ENCODE measurements at places on chromosomes 1 and 21. TPM values are rescaled to one million over a fixed set of nuclear protein-coding genes. Genes with fewer than 3 reads are reported as not detected.

- no peak for DNase-seq
These were observed 127.3 kb downstream of the HHIPL2 start for GRCh38 chr1:222420633-222421032.

- DNase-seq, result no peak
These were observed 4.4 kb downstream of the DRAXIN start for GRCh38 chr1:11695861-11696260.

GRCh38 chr1:19204446-19205266 is 5.4 kb downstream of the UBR4 start:
- no peak for DNase-seq

DNA sequence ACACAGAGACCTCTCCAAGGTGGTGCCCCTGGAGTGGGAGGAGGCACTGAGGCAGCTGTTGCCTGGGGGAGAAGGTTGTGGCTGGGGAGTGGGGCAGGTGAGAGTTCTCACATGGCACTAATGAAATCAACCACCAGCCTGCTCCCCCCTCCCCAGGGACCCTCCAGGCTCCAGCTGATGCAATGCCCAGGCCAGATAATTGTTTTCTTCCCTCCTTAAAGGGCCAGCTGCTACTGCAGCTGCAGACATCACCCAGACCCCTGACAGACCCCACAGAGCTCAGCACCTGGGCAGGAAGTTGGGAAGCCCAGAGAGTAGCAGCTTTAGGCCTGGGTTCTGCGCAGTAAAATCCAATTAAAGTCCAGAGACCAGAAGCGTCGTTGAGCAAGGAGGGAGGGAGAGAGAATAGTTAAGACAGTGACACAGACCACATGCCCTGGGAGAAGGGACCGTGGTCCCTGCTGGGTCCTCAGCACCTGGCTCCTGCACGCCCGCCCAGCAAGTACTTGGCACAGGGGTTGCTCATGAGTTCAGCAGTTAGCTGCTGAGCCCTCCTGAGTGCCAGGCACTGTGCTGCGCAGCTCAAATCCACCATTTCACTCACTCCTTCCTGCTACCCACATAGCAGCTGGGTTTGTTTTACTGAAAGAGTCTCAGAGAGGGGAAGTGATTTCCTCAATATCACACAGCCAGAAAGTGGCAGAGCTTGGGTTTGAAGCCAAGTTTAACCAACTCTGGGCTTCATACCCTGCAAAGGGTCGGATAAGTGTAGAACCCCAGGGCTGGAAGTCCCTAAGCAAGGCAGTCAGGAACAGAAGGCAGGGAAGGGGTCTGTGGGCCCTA is 1.9 kb downstream of the RIMS3 start:
- no peak for DNase-seq

DNA sequence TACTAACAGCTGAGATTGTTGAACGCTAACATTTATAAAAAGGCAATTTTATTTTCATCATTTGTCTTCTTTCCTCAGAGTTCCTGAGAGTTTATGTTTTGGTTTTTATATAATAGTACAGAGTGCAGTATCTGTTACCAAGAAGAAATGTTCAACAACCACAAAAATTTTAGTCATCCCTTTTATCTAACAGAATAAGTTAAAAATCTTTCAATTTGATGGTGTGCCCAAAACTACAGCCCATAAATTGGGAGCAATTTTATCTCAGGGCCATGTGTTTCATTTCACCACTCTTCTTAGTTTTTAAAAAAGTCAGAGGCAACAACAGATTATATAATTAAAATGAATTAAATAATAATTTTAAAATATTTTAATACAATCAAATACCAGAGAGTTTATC is 37.1 kb downstream of the NEXN start:
- DNase-seq, result no peak

PTPRF gene
- total RNA-seq, result not detected

DNA sequence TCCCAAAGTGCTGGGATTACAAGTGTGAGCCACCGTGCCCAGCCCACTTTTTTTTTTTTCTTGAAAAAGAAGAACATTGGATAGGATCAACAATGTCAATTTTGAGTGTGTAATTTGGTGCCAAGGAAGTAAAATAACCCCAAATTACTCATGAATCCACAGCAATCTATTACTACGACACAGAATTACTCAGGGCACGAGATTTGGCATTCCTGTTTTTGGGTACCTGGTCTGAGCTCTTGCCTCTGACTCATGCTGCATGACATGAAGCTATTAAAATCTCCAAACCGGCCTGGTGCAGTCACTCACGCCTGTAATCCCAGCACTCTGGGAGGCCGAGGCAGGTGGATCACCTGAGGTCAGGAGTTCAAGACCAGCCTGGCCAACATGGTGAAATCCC is 10.4 kb downstream of the RNF19B start:
- DNase-seq, result no peak

GABPB2 gene
- total RNA-seq, result 6.9 TPM

DNA sequence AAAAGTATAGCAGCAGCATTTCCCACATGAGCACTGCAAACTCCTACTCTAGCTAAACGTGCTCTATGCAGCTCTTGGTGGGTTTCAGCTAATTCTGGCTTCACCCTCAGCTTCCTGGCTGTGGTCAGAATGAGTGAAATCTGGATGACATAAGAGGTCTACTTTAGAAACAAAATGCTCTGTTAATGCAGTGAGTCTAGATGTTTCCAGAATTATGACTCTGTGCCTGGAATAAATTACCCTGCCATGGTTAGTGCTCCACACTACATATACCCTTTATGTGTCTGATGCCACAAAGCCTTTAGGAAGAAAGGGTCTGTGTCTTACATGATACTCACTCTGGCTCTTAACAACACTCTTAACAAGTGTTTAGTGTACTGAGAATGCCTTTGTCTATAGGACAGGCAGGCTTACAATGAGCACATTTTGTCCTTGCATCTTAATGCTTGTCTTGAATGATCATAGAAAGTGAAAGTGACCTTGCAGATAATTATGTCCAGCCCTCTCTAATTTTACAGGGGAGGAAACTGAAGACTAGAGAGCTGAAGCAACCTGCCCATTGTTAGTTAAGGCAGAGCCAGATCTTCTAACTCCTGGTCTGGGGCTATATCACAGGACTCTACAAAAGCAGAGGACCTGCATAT is 9.2 kb downstream of the S100A10 start:
- DNase-seq, result no peak

DNA sequence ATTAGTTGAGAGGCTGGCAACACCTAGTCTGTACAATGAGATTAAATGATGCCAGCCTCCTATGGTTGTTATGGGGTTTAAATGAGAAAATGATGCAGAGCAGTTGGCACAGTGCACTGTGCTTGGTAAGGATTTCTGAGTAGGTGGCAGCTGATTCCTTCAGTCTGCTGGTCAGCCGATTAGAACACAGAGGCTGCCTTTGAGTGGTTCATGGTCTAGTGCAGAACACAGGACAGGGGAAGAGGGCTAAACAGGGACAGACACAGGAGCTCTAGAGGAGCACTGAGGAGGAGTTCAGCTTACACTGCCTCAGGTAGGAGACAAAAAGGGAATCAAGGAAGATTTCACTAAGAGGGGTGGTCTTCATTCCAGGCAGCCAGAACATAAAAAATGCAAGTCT is 1.4 kb downstream of the TIE1 start:
- no peak for DNase-seq

All from Karpas-422 (cell line).